ENCODE measurements at places on chromosomes 5 and 9. TPM values are rescaled to one million over a fixed set of nuclear protein-coding genes. Genes with fewer than 3 reads are reported as not detected.
A peak's percentile ranks its signal among the peaks of the same experiment; 100 is the strongest.

- no peaks in the 10 kb centered on the region for H3K27me3 ChIP-seq
- no peak overlapping the region for H3K4me3 ChIP-seq
- H3K36me3 ChIP-seq = peaks cover 5% of the 10 kb centered on the region
- peaks cover 5% of the 10 kb centered on the region for H3K4me1 ChIP-seq
- peak; percentile 78 for DNase-seq
- H3K27ac ChIP-seq = no peak overlapping the region
Observed at GRCh38 chr9:120436983-120437475, 142.9 kb downstream of the CDK5RAP2 start.

DNA sequence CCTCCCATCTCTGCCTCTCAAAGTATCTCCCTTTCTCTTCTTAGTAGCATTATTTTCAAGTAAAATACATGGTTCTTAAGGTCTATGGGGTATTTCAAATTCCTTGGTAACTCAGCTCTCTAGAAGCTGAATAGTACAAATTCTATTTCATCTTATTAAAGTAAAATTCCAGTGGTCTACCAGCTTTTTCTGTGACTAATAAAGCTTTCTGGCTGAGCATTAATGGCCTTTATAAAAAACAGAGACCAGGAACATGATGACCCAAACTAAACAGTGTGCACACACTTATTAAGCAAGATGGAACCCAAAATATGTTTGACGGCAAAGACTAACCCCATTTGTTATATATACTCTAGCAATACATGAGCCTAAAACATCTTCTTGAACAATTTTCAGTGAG, 142.6 kb downstream of the OR2K2 start:
- no peaks in the 10 kb centered on the region for H3K4me1 ChIP-seq
- no peak overlapping the region for H3K4me3 ChIP-seq
- no peaks in the 10 kb centered on the region for H3K36me3 ChIP-seq
- no peak overlapping the region for H3K27ac ChIP-seq
- DNase-seq = no peak
- no peaks in the 10 kb centered on the region for H3K27me3 ChIP-seq

The SLC4A9 gene
- total RNA-seq = not detected

GRCh38 chr9:126508171-126508591, 105.5 kb upstream of the LMX1B start:
- DNase-seq = no peak
- H3K4me3 ChIP-seq = no peak overlapping the region
- H3K27ac ChIP-seq = no peak overlapping the region
- no peaks in the 10 kb centered on the region for H3K4me1 ChIP-seq
- H3K36me3 ChIP-seq = peaks cover 5% of the 10 kb centered on the region

DNA sequence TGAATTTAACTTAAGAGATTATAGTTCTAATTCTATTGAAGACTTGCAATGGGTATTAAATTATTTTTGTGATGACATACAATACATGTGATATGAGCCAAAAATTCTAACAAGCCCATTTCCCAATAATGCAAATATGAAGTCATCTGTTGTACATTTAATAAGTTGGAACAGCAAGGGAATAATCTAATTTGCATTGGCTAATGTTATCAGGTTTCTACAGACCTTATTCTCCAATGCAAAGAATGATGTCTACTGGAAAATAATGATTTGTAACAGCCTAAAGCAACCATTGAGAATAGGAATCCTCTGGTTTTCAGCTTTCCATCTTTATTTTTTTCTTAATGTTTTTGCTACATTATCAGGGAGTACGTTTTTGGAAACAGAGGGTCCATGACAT, 89.1 kb upstream of the MINAR2 start:
- no peaks in the 10 kb centered on the region for H3K36me3 ChIP-seq
- no peak overlapping the region for H3K27ac ChIP-seq
- H3K4me3 ChIP-seq = no peak overlapping the region

DNA sequence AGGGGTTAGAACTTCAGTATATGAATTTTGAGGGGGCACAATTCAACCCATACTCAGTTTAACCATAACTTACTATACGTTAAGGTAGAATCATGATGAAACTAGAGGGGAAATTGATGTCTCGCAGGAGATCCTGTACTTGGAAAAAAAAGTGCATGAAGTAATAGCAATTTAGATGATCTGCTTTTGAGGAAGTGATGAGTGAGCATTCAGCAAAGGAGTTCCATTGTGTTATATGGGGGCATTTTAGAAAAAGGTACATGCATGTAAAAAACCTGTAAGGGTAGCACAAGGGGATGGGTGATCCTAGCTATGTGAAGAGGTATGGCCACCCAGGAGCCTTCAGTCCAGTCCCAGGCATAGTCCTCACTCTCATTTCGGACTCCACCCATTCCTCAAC, 14.8 kb upstream of the TMC1 start:
- no peaks in the 10 kb centered on the region for H3K36me3 ChIP-seq
- H3K4me1 ChIP-seq = no peaks in the 10 kb centered on the region
- H3K4me3 ChIP-seq = no peak overlapping the region
- H3K27me3 ChIP-seq = no peaks in the 10 kb centered on the region

GRCh38 chr5:126937771-126938170, 92.6 kb downstream of the MARCHF3 start:
- H3K4me3 ChIP-seq = no peak overlapping the region
- H3K27me3 ChIP-seq = no peaks in the 10 kb centered on the region
- no peak for DNase-seq
- no peaks in the 10 kb centered on the region for H3K4me1 ChIP-seq

- no peaks in the 10 kb centered on the region for H3K4me1 ChIP-seq
- no peak overlapping the region for H3K27ac ChIP-seq
- no peak for DNase-seq
- H3K4me3 ChIP-seq = no peak overlapping the region
Observed at GRCh38 chr9:7342736-7343135, 456.8 kb downstream of the DMAC1 start.

- DNase-seq = no peak
- no peak overlapping the region for H3K4me3 ChIP-seq
- no peaks in the 10 kb centered on the region for H3K27me3 ChIP-seq
- no peak overlapping the region for H3K27ac ChIP-seq
- H3K36me3 ChIP-seq = no peaks in the 10 kb centered on the region
Observed at GRCh38 chr9:116978155-116978554, 291.1 kb downstream of the TRIM32 start.

All from aorta (tissue), 5 donors.